Activated CD8-positive, alpha-beta T cell treated with anti-CD3 and anti-CD28 coated beads, Interleukin-2, amount 10 ng/mL, durations not matched to agents 7 days and 5 days (primary cell): ENCODE measurements at places on chromosomes 4 and X.

GRCh38 chr4:143346206-143346605 is 9.5 kb downstream of the GAB1 start:
- no peaks in the 10 kb centered on the region for H3K4me1 ChIP-seq
- H3K4me3 ChIP-seq = no peak overlapping the region
- H3K36me3 ChIP-seq = no peaks in the 10 kb centered on the region
- no peak for DNase-seq
- peaks cover 27% of the 10 kb centered on the region for H3K27me3 ChIP-seq

DNA sequence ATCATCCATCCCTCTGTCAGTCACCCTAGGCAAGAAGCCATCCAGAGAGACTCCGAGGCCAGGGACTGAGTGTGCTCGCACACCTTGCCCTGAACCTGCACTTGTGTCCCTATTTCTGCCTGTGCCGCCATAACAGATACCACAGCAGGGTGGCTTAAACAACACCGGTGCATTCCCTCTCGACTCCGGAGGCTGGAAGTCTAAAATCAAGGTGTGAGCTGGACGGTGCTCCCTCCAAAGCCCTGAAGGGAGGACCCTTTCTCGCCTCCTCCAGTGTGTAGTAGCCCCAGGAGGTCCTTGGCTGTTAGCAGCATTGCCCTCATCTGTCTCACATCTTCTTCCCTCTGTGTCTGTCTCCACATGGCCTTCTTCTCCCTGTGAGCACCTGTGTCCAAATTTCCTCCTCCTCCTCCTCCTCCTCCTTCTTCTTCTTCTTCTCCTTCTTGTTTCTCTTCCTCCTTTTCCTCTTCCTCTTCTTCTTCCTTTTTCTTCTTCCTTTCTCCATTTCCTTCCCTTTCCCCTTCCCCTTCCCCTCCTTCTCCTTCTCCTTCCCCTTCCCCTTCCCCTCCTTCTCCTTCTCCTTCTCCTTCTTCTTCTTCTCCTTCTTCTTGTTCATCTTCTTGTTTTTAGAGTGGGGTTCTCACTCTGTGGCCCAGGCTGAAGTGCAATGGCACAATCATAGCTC is 98.1 kb upstream of the ENPP6 start:
- no peaks in the 10 kb centered on the region for H3K27me3 ChIP-seq
- peaks cover 82% of the 10 kb centered on the region for H3K4me1 ChIP-seq
- DNase-seq = peak; percentile 20
- H3K36me3 ChIP-seq = peaks cover 7% of the 10 kb centered on the region

DNA sequence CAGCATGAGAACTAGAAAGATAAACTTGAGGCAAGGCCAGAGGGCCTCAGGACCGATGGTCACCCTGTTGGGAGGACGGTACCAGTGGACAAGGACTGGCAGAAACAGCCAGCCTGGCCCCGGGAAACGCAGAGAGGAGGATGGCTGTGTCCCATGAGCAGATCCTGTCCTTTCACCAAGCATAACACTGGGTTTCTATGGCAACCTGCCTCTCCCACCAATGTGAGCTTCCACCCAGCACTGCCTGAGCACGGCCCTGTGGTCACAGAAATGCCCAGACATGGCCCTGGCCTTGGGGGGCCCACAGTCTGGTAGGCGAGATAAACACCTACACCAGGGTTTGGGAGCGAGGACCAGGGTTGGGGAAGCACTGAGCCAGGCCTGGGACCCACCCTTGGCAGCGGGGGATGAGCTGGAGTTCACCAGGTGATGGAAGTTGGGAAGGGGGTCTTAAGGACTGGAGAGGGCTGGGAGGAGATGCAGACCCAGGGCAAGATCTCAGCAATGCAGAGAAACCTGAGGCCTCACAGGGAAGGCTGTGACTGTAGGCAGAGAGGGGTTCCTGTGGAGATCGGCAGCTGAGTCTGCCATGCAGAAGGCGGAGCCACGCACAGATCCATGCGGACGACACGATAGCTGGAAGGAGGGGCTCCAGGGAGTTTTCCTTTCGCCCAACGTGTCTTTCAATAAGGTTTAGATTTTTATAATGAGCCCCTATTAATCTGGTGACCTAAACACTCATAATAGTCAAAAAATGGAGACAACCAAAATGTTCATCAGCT is 32.7 kb upstream of the CRMP1 start:
- peaks cover 12% of the 10 kb centered on the region for H3K27me3 ChIP-seq
- no peak overlapping the region for H3K4me3 ChIP-seq
- H3K4me1 ChIP-seq = no peaks in the 10 kb centered on the region
- H3K36me3 ChIP-seq = no peaks in the 10 kb centered on the region
- no peak for DNase-seq

DNA sequence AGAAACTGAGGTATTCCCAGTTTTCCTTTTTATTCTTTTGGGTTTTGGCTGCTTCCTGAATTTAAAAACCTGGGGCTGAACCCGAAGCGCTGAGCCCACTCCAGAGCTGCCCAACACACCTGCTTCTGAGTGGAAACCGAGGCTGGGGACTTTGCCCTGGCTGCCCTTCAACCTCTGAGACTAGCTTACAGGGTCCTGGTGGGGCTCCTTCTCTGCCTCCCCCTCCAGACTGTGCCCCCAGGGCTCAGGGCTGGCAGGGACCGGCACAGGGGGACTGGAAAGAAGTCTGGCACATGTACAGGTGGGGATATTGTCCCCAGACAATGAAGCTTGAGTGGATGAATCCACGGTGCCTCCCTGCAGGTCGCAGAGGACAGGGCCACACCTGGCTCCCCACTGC is 240.4 kb upstream of the PSAPL1 start:
- no peaks in the 10 kb centered on the region for H3K4me1 ChIP-seq
- H3K36me3 ChIP-seq = no peaks in the 10 kb centered on the region
- no peak overlapping the region for H3K27ac ChIP-seq

- peaks cover 2% of the 10 kb centered on the region for H3K27me3 ChIP-seq
- DNase-seq = no peak
- no peaks in the 10 kb centered on the region for H3K4me1 ChIP-seq
- H3K36me3 ChIP-seq = peaks cover 2% of the 10 kb centered on the region
- no peak overlapping the region for H3K27ac ChIP-seq
These were observed 32.2 kb downstream of the CFAP299 start for GRCh38 chr4:80367737-80368136.

DNA sequence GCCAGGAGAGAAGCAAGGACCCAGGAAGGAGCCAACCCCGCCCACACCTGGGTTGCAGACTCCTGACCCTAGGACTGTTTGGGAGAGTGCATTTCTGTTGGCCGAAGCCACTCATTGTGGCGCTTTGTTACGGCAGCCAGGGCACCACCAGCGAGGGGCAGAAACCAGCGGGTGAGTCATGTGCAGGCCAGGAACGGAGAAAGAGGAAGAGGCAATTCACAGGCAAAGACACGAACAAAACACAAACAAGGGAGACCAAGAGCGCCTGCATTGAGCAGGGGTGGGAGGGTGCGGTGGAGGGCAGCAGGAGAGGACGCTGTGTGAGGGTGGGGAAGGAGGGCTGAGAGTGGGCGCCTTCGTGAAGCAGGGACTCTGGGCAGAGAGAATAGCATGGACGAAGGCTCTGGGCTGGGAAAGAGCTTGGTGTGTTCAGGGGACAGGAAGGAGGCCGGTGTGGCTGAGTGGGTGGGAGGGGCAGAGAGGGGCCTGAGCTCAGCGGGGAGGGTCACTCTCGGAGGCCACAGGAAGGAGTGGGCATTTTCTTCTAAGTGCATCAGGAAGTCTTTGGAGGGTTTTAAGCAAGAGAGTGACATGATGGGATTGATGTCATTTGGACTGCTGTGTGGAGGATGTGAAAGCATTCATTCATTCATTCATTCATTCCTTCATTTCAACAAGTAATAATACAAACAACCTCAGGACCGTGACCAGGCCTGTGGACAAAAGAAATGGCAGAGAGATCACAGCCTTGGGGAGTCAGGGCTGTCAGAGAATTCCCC is 12.2 kb upstream of the WFS1 start:
- DNase-seq = no peak
- peaks cover 21% of the 10 kb centered on the region for H3K27me3 ChIP-seq
- H3K27ac ChIP-seq = no peak overlapping the region
- H3K4me1 ChIP-seq = peaks cover 10% of the 10 kb centered on the region
- no peaks in the 10 kb centered on the region for H3K36me3 ChIP-seq

GRCh38 chr4:5756271-5756670 is 45.3 kb downstream of the EVC start:
- no peak for DNase-seq
- no peak overlapping the region for H3K27ac ChIP-seq
- no peaks in the 10 kb centered on the region for H3K27me3 ChIP-seq
- H3K4me1 ChIP-seq = no peaks in the 10 kb centered on the region
